ENCODE measurements at places on chromosomes 5 and 9.

DNA sequence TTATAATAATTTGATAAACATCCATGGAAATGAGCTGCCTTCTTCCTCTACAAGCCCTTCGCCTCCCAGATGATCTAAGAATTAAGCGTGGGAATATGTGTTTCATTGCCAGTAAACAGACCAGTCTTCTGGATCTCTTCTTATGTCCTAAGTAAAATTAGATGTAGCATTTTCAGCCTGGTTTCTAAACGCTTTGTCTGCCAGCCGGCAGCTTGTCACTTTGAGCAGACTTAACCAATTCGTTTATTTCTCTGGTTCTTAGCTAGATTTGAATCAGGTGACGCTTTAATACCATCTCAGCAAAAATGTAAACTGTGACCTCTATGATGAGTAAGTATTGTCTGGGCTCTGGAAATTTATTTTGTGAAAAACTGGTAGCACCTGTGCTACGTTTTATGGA lies 380.6 kb upstream of the NUDT12 start:
- no peak for DNase-seq

GRCh38 chr5:164002628-164003027 lies 497.2 kb downstream of the MAT2B start:
- DNase-seq, result no peak

DNA sequence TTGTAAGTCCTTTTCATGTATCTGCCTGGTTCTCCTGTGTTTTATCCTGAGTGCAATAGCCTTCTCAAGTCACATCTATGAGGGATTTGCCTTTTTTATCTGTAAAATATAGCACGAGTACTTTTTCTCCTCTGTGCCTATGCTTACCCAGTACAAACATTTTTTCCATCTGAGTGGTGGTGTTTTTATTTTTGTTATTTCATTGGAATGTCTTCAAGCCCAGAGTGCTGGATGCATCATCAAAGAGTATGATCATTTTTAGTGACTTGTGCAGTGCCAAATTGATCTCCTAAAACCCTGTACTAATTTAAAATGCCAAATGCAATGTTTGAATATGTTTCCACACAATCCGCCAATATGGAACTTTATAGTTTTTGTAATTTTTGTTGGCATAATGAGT lies 86.1 kb downstream of the TLE4 start:
- DNase-seq, result no peak

GRCh38 chr5:74113927-74114326 lies 487.9 kb downstream of the ARHGEF28 start:
- no peak for DNase-seq

- DNase-seq, result no peak
These were observed 875.8 kb upstream of the COX7C start for GRCh38 chr5:85741972-85742371.

DNA sequence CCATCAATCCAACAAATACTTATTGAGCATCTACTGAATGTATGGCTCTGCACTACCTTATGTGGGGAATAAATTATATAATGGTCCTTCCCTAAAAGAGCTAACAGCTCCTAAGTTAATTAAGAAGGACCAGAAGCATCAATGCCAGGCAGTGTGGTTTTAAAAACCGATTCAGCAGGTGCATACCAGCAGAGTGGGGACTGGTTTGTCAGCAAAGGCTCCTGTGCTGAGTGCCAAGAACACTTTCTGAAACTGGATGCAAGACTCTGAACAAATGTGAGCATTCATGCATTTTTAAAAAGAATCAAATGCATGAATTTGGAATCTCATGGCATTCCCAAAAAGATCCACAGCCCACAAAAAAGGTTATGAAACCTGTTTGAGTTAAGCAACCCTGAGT lies 142.2 kb downstream of the AUH start:
- DNase-seq, result no peak

DNA sequence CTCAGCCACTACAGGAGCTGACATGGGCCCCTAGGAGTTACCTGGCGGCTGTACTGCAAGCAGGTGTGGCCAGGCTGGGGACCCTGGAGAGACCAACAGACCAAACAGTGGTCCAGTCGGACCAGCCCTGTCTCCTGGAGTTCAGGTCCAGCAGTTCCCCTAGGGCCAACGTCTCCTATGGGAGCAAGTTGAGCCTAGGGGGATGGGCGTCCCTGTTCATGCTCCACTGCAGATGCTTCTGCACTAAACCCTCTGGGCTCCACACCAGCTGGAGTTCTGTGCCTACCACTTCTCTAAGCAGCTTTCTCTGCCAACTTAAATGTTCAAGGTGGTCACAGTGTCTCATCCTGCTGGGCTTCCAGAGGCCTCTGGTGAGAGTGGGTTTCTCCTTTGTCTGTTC lies 20.6 kb upstream of the OMD start:
- no peak for DNase-seq

DNA sequence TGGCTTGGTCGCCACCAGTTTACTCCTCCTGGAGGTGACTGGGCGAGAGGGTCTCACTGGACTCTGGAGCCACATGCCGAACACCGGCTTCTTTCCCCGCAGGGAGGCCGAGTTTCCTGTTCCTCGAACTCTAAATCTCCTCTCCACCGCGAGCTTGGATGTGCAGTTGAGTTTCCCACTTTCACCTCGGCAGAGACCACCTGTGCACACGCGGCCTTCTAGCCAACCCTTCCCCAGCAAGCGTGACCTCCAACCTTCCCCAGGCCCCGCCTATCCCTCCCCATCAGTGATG lies 380.1 kb downstream of the IRX2 start:
- DNase-seq, result no peak

DNA sequence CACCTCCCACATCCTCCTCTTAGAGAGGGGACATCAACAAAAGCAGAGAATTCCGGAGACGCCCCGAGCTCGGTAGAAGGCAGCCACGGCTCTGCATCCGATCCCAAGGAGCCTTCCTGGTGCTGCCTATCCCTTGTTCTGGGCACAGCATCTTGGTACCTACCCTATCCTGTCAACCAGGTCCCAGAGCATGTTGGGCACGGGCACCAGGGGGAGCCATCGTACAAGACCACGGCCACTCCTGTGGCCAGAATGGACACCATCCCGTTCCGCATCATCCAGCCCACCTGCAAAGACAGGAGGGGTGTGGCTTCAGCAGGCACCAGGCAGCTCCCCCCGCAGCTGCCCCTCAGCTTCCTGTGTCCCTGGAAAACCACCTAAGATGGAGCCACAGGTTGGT lies 62.7 kb upstream of the ZNF354A start:
- peak; percentile 10 for DNase-seq

DNA sequence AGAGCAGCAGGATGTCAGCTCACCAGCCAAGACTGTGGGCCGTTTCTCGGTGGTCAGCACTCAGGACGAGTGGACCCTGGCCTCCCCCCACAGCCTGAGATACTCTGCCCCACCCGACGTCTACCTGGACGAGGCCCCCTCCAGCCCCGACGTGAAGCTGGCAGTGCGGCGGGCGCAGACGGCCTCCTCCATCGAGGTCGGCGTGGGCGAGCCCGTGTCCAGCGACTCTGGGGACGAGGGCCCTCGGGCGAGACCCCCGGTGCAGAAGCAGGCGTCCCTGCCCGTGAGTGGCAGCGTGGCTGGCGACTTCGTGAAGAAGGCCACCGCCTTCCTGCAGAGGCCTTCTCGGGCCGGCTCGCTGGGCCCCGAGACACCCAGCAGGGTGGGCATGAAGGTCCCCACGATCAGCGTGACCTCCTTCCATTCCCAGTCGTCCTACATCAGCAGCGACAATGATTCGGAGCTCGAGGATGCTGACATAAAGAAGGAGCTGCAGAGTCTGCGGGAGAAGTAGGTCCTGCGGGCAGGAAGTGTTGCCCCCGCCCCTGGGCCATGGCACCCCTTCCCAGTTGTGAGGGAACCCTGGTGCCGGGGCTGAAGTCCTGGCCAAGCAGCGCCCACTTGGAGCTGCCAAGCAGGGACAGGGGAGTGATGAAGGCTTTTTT lies 108.9 kb downstream of the WNK2 start:
- no peak for DNase-seq

DNA sequence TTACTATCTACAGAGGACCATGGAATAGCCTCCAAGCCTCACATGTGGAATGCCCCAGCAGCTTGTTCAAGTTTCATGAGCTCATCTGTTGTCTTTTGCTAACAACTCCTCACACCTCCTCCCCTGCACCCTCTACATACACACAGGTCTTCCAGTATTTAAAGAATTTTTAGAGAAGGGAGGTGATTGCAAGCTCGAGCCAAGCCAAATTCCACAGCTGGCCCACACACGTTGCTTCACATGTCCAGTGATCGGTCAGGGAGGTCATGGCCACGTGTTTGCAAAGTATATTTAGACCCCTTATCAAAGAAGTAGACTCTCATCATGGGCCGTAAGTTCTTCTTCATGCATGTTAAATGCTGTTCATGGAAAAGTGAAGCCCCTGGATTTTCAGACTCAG lies 281.7 kb downstream of the OSTF1 start:
- no peak for DNase-seq

DNA sequence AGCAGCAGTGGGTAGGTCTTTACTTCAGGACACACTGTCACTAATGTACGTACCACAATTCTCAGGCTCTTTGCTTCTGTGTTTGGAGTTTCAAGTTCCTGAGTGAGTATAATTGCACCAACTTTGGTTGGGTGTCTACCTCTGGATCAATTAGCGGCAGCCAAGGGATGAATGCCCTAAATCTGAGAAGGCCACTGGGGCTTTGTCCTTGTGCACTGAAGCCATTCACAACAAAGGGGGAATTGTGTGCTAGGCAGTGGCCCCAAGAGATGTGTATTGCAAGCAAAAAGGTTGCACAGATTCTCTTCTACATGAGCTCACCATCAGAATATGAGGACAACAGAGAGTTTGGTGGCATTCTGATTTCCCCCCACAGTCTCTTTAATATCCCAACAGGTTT lies 3.9 kb upstream of the PHF24 start:
- no peak for DNase-seq

GRCh38 chr5:6338135-6338534 lies 40.2 kb downstream of the MED10 start:
- no peak for DNase-seq

DNA sequence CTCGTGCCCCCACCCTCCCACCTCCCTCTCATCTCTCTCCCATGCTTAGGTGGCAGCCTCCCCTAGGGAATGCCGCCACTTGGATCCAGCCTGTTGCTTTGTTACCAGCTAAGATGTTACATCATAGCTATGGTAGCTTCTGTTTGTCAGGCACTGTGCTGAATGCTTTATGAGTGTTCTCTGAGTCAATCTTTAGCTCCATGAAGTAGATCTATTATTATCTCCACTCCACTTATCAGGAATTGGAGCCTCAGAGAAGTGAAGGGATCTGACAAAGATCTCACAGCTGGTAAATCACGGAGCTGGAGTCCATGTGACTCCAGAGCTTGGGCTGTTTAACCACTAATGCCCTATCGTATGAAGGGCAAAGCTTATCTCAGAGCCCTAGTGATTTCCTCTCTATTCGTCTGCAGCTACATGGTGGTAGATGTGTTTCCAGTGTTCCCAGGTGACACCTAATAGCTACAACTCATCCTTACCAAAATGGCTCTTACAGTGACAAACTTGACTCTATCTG lies 54.1 kb downstream of the GARNL3 start:
- no peak for DNase-seq

DNA sequence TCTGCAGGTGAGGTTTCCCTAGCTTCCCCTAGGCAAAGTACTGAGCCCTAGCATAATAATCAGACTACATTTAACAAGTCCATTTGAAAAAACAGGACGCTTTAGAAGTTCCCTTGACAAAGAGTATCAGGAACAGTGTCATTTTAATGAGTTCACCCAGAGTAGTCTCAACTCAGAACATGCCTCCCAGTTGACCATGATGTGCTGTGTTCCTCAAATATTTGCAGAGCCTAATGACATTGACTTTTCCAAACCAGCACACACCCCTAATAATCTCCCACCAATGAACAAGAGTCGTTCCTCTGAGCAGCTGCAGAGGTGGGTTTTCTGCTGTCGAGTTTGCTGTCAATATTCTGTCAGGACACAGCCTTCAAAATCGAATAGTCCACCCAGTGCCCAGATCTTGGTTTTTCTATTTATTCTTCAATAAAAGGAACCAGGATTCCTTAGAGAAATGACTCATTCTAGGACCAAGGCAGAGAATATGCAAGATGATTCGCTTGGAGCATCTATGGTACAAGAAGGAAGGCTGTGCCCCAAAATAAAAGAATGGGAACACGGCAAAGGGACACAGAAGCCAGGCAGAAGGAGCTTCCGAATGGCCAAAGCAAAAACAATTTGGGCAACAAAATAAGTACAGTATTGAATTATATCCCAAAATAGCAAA lies 57.6 kb downstream of the OTULIN start:
- DNase-seq, result no peak

DNA sequence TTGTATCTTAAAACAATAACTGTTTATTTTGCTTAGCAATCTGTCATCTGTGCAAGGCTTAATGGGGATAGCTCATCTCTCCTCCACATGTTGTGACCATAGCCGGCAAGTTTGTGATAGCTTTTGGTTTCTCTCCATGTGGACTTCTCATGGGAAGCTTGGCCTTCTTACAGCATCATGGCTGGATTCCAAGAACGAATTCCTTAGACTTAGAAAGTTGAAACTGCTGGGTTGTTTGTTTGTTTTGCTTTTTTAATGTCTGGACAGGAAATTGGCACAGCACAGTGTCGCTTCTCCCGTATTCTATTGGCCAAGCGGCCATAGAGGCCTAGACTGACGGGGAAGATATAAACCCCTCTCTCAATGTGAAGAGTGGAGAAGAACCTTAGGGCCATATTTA lies 61.0 kb upstream of the PRDM9 start:
- DNase-seq, result no peak

- no peak for DNase-seq
These were observed 543.6 kb upstream of the DAP start for GRCh38 chr5:11304641-11305040.

- DNase-seq, result no peak
These were observed 237.5 kb downstream of the CD180 start for GRCh38 chr5:66958980-66959641.

GRCh38 chr5:73387601-73388305 lies 60.8 kb downstream of the FOXD1 start:
- peak; percentile 73 for DNase-seq

DNA sequence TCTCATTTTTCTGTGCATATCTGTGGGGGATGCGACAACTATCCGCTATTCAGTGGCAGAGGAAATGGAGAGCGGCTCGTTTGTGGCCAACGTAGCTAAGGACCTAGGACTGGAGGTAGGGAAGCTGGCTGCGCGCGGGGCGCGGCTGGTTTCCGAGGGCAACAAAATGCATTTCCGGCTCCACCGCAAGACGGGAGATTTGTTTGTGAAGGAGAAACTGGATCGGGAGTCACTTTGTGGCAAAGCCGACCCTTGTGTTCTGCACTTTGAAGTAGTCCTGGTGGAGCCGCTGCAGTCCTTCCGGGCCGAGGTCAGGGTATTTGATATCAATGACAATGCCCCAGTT lies 320 bp downstream of the PCDHB1 start:
- no peak for DNase-seq

DNA sequence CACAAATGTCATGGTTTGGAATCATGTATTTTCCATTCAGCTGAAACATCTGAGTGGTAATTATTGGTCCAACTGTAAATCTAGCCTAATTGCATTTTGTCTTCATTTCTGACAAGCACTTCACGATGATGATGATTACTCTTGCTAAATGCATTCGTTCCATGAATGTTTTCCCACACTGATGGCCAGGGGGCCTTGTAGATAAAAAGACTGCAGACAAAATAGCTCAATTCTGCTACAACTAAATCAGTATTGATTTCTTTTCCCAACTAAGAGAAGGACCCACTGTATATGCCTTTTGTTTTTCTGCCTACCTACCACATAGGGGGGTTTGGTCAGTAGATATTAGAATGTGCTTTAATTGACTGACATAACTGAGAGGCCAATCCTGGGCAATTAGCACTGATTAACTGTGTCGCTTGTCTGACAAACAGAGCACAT lies 1351.3 kb upstream of the NUDT12 start:
- no peak for DNase-seq

GRCh38 chr9:16680975-16681651 lies 189.4 kb downstream of the BNC2 start:
- no peak for DNase-seq

GRCh38 chr9:105681724-105682123 lies 12.6 kb upstream of the TMEM38B start:
- no peak for DNase-seq
